ENCODE measurements at places on chromosomes 1 and 21.

DNA sequence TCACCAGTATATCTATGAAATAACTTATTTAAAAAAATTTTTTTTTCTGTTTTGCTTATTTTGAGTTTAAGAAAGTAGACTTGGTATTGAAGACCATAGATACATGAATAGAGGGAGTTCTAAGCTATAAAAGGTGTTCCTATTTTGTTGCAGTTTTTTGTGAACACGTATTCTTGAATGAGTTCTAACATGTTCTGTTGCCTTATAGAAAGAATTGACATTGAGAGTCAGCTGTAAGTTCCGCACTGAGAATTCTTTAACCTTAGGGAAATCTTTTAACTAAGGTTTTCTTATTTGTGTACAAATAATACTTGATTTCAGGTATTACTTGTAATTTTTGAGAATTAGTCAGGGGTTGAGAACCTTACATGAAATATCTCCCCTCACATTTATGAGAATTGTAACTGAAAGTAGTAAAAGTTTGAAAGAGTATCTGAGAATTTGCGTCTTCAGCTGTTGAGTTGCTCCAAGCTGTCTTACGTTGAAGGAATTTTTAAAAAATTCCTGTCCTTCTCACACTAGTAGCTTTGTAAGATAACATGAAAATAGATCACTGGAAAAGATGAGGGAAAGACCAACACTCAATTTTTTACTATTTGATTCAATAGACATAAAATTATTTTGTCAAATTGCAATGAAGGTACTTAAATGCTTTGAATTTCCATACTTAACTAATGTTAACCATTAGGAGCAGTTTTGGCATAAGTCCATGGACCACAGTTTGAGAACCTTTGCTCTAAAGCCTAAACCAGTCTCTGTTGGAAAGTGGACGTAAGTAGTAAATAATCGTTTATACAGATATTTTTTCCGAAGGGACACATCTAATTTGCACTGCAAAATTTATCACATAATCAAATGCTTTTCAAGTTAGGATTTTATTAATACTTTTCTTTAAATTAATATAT is 3.8 kb downstream of the DR1 start:
- DNase-seq, result no peak

DNA sequence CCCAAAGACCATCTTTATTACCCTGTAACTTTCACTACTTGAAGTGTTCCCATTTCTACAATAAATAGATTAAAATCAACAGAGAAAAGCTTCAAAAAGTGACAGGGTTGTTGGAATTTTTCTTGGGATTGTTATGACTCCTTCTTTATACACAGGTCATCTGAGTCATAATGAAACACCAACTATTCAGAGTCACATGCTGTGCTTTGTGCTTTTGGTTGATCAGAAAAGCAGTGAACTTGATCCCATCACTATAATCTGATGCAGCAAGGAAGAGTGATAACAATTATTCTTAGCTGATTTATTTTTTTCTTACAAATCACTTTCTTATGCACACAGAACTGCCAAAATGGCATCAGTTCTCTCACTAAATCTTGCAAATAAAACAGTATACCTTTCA is 422.9 kb downstream of the PTBP2 start:
- no peak for DNase-seq

DNA sequence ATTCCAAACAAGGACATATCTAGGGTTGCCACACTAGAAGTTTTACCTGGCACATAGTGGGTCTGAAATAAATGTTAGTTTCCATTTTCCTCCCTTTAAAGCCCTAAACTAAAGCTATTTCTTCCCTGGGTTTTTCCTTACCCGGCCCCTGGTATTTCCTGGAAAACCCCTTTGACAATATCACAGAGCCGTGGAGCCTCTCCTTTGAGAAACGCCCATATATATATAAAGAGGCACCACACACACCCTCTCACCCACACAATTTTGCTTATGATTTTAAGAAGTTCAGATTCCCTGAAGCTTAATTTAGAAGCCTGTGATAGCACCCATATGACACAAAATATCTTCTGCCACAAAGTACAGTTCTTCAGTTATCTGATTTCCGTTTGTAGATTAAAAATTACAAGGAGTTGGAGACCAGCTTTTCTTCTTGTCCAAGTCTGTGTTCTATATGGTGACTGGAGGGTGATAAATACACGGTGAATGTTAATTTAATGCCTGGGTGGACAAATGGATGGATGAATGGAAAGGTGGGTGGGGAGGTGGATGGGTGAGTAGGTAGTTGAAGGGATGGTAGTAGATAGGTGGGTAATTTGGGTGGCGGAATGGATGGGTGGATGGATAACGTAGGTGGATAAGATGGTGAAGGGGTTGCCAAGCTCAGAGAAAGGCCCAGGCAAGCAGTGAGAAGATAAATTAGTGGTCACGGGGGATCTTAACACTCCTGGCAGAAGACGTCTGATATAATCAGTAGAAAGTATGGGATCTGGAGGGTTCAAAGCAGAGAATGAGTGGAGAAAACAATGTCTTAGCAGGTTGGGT is 154.4 kb upstream of the FGGY start:
- DNase-seq, result no peak

- DNase-seq, result no peak
Observed at GRCh38 chr1:55245781-55246180, 30.6 kb upstream of the USP24 start.

- no peak for DNase-seq
Observed at GRCh38 chr1:164640686-164641352, 81.8 kb downstream of the PBX1 start.

- no peak for DNase-seq
Observed at GRCh38 chr1:67429011-67429527, 1.1 kb downstream of the SERBP1 start.

DNA sequence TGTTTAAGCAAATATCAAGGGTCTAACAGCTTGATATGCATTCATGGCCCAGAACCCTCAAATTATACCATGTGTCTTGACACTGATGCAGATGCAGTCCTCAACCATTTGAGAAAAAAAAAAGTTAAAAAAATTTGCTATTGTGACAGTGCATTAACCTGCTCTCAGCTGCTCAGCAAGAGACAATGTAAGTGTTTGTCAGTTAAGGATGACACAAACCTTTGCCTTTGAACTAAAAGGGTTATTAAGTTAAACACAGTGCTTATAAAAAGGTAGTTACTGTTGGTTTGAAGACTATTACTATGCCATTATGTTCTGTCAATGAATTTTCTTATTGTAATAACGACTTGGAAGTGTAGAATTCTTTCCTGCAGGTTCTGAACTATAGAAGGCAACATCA is 655.6 kb upstream of the NEGR1 start:
- no peak for DNase-seq

GRCh38 chr21:45528981-45529784 is 13.1 kb downstream of the SLC19A1 start:
- no peak for DNase-seq

DNA sequence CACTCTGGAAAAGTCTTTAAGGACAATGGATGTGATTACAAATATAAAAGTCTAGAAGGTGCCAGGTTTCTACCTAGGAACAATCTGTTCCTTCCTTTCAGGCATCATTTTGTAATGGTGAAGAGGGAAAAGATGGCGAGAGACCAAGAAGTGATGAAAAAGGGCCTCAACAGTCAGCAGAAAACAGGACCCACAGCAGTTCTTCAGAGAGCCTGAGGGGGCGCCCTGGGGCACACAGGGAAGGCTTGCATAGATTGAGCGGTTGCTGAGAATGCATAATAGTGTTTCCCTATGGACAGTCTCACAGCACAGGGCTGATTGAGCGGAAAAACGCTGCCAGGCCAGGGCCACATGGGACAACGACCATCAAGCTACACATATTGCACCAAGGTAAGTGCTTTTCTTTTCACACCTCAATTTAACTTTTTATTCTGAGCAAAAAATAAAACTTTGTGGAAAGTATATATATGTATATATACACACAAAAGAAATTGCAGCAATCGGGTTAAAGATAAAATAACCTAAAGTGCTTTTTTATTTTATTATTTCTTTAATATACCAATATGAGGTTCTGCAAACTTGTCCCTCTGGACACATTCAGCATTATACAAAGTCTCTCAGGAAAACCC is 3.1 kb upstream of the YRDC start:
- DNase-seq, result peak; percentile 28

DNA sequence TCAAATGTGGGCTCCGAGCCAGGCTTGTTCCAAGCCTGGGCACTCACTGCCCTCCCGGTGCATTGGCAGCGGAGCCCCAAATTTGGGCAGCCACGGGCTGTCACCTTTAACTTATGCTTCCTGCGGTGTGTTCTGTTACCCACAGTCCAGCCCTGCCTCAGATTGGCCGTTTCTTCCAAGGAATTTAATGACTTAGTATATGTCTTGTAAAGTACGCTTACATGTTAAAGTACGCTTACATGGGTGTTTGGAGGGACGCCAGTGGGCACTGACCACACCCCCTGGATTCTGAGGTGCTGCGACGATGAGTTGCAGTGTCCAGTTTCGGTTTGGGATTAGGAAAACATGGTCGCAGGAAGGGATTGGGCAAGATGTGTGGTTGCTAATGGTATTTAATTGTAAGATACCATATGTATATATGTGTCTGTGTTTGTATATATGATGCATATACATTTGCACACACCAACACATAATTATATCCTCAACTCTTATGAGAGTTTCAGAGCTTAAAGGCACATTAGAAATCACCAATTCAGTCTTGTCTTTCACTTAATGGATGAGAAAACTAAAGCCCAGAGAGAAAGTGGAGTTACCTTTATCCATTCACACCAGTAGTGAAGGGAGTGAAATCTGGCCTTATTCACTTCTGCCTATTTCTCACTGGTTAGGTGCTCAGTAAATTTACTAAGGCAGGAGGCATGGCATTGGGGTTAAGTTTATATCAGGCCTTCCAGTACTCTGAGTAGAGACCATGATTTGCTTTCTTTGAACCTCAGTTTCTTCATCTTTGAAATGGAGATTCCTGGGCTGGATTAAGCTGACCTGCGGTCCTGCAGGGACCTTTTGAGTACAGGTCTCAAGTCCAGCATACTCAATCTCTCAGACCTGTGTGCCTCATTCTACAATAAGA is 1.0 kb downstream of the SMYD2 start:
- no peak for DNase-seq

DNA sequence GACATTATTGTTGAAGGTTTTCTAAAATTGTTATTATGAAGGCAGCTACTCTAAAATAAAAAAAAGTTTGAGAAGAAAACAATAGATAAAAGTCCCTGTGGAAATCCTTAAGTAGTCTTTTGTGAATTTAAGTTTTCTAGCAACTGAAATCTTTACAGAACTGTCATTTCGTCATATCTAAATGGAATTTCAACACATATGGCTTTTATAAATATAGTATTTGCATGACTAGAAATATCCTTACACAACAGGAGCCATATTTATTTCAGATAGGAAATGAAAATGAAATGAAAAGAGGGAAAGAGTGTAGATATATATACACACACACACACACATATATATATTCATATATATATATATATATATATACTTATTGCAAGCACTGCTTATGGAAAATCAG is 204.7 kb upstream of the RGS18 start:
- DNase-seq, result no peak
